PC-9 (cell line): ENCODE measurements at places on chromosomes 16 and 17. TPM values are rescaled to one million over a fixed set of nuclear protein-coding genes. Genes with fewer than 3 reads are reported as not detected.
A peak's percentile ranks its signal among the peaks of the same experiment; 100 is the strongest.

TP53TG3B gene
- total RNA-seq, result not detected in 2 replicates

PTX4 gene
- 0.39 TPM in 1 of 2 replicates, not detected in the other for total RNA-seq

GPR139 gene
- not detected in 2 replicates for total RNA-seq

DNA sequence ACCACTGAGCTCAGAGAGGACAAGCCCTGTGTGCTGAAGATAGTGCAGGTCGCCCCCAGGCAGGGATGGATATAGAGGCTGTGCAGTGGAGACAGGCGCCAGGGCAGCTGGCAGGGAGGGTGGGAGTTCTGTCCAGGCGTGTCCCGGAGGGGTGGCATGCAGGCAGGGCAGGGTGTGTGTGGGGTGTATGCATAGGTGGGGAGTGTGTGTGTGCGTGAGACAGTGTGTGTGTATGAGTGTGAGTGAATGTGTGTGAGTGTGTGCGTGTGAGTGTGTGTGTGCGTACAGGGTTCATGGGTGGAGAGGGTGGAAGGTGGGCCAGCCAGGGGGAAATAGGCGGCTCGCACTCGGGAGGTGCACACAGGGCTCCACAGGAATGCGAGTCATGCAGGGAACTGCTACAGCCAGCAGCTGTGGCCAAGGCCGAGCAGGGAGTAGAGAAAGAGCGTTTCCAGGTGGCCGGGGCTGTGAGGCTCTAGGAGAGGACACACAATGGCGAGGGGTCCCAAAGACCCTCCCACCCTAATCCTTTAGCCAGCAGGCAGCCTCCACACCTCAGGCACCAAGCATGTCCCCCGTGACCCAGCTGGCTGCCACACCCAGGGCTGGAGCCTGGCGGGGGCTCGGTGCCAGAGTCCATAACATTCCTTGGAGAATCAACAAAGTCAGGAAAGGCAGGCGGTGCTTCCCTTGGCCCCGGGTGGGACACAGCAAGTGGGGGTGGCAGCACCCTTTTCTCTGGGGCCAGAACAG is 4.6 kb downstream of the PLCD3 start:
- DNase-seq, result no peak
- H3K4me3 ChIP-seq, result no peak overlapping the region
- H3K27ac ChIP-seq, result no peak overlapping the region
- no peaks in the 10 kb centered on the region for H3K27me3 ChIP-seq

POLG2 gene
- 23.3 and 32.7 TPM in 2 replicates for total RNA-seq

CDR2 gene
- total RNA-seq, result 29.3 and 34.0 TPM in 2 replicates

GRCh38 chr16:57916735-57917438 is 54.0 kb downstream of the CNGB1 start:
- no peaks in the 10 kb centered on the region for H3K36me3 ChIP-seq
- peak overlapping the region; percentile 3; the same call in 1 of the 2 replicates for H3K4me3 ChIP-seq
- H3K27ac ChIP-seq, result peak overlapping the region; percentile 33; the same call in 1 of the 2 replicates
- no peaks in the 10 kb centered on the region for H3K27me3 ChIP-seq
- H3K4me1 ChIP-seq, result peaks cover 27% of the 10 kb centered on the region
- peak; percentile 97 for DNase-seq

PRR35 gene
- 0.35 TPM in 1 of 2 replicates, not detected in the other for total RNA-seq

DNA sequence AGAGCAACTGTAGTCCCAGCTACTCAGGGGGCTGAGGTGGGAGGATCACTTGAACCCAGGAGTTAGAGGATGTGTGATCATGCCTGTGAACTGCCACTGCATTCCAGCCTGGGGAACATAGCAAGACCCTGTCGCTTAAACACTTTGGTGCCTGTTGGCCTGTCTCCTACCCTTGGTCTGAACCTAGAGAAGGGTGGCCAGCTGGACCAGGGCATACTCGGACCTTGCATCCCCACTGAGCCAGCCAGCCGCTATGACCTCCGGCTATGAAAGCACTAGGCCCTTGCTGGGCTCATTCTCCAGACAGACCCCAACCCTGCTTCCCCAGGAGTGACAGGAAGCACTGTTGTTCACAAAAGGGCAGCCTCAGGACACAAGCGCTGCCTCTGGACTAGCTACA is 4.6 kb downstream of the IFT20 start:
- H3K36me3 ChIP-seq, result peaks cover 8% of the 10 kb centered on the region; the same call in 1 of the 2 replicates
- H3K27ac ChIP-seq, result no peak overlapping the region
- H3K4me1 ChIP-seq, result peaks cover 46% of the 10 kb centered on the region
- no peaks in the 10 kb centered on the region for H3K27me3 ChIP-seq

DNA sequence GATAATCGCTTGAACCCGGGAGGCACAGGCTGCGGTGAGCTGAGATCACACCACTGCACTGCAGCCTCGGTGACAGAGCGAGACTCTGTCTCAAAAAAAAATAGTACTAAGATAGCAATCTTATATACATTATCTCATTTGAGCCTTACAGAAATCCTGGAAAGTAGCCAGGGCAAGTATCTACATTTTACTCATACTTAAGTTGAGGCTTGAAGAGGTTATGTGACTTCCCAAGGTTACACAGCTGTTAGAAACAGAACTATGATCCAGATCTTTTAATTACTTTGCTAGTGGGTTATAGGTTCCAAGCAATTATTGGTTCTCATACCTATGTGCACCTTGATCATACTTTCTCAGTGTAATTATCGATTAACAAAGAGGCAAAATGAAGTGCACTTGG is 15.4 kb downstream of the C17orf78 start:
- no peak overlapping the region for H3K27ac ChIP-seq
- no peak overlapping the region for H3K4me3 ChIP-seq
- H3K36me3 ChIP-seq, result no peaks in the 10 kb centered on the region
- no peak for DNase-seq
- H3K4me1 ChIP-seq, result peaks cover 21% of the 10 kb centered on the region
- H3K27me3 ChIP-seq, result no peaks in the 10 kb centered on the region

DNA sequence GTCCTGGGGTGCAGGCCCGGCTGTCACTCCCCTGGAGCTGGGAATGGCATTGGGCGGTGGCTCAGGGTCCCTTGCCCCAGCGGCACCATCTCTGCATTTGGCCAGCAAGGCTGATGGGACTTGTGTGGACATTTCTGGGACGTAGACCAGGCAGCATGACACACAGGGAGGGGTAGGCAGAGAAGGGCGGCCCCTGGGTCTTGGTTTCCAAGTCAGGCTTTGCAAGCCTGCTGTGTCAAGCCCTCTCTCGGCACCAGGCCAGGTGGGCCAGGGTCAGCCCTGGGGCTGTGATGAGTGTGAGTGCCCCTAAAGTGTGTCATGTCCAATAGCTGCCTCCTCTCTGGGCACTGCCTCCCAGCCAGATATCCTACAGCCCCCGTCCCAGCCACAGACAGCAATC is 335.2 kb downstream of the SEC14L1 start:
- H3K4me3 ChIP-seq, result no peak overlapping the region
- no peak overlapping the region for H3K27ac ChIP-seq
- no peak for DNase-seq
- no peaks in the 10 kb centered on the region for H3K36me3 ChIP-seq
- H3K4me1 ChIP-seq, result no peaks in the 10 kb centered on the region

TSR1 gene
- 42.3 and 42.5 TPM in 2 replicates for total RNA-seq

GRCh38 chr17:1001640-1002411 is 4.9 kb downstream of the TIMM22 start:
- H3K36me3 ChIP-seq, result peaks cover 23% of the 10 kb centered on the region; the same call in 1 of the 2 replicates
- H3K27ac ChIP-seq, result no peak overlapping the region
- H3K4me1 ChIP-seq, result peaks cover 14% of the 10 kb centered on the region
- H3K27me3 ChIP-seq, result no peaks in the 10 kb centered on the region
- no peak for DNase-seq
- H3K4me3 ChIP-seq, result no peak overlapping the region

TBX21 gene
- total RNA-seq, result not detected in 2 replicates

DNA sequence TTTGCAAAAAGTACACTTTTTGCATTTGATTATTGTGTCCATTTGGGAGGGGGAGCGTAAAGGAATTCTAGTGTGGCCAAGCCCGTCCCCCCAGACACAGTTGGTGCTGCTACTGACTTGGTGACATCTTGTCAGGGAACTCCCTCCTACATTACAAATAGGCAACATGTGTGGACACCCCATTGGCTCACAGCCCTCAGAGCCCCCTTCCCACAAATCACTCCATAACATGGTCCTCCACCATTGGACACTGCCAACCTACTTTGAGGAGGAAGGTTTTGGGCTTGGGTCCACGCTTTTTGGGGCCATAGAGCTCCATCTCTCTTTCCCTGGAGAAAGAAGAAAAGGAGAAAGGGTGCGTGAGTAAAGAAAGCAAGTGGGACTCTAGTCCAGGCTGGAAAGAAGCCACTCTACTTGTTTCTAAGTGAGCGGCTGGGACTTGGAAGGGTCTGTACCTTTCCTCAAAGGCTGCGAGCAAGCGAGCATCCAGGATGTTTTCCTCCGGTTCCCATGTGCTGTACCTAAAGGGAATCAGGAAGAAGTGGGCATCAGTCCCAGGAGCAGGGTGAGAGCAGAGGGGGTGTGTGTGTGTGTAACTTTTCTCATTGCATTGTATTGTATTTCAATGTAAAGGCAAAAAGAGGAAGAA is 958 bp downstream of the CBX8 start:
- no peak for DNase-seq
- H3K27ac ChIP-seq, result no peak overlapping the region
- H3K27me3 ChIP-seq, result peaks cover 10% of the 10 kb centered on the region; the same call in 1 of the 2 replicates
- peaks cover 6% of the 10 kb centered on the region; the same call in 1 of the 2 replicates for H3K4me1 ChIP-seq
- H3K36me3 ChIP-seq, result no peaks in the 10 kb centered on the region
- H3K4me3 ChIP-seq, result peak overlapping the region; percentile 73

DNA sequence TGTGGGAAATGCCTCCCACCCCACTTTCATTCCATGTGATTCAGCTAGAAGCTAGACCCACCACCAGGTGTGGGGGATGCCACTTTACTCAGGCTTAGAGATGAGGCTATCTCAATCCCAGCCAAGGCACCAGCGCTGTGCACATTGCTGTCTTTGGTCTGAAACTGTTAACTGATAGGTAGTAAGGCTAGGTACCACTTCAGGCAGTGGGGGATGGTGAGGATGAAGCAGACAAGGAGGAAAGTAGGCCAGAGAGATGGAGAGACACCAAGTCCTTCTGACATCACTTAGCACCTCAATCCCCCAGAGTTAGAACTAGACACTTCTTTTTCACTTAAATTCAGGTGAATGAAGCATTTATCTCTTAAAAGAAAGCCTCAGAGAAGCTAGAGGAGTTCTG is 35.8 kb downstream of the ADAMTS18 start:
- H3K4me3 ChIP-seq, result no peak overlapping the region
- H3K4me1 ChIP-seq, result peaks cover 26% of the 10 kb centered on the region
- no peaks in the 10 kb centered on the region for H3K27me3 ChIP-seq
- H3K36me3 ChIP-seq, result no peaks in the 10 kb centered on the region
- H3K27ac ChIP-seq, result no peak overlapping the region

PLD6 gene
- total RNA-seq, result 4.1 and 5.0 TPM in 2 replicates

- no peak overlapping the region for H3K4me3 ChIP-seq
- peaks cover 64% of the 10 kb centered on the region for H3K4me1 ChIP-seq
- 0 out of 2 replicates have a peak overlapping the region, but pooled peaks have one; percentile 2 for H3K27ac ChIP-seq
Measured at GRCh38 chr16:66377324-66377723, 10.8 kb downstream of the CDH5 start.

DNA sequence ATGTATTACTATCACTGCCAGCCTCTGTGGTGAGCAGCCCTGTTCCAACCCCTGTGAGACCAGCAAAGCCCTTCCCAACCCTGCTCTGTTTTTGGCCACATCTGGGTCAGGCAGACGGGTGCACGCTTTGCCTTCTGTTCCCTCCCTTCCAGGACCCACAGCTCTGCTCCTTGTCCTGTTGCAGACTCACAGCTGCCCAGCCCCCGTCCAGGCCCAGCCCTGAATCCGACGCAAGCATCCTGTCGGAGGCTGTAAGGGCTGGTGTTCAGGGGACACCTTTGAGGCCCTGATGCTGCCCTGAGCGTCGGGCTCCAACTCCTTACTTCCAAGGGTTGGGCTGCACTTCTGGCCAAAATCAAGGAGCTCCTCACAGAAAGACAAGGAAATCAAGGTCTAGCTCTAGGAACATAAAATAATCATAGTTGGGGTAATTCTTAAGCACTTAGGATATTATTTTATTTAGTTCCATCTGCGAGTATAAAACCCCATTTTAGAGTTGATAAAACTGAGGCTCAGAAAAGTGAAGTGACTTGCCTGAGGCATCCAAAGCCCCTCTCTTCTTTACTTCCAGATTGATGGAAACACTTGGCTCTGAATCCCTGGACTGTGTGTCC is 14.3 kb upstream of the SRCIN1 start:
- H3K4me3 ChIP-seq, result no peak overlapping the region
- H3K27me3 ChIP-seq, result no peaks in the 10 kb centered on the region; the same call in 1 of the 2 replicates
- no peaks in the 10 kb centered on the region for H3K36me3 ChIP-seq
- no peak for DNase-seq
- no peak overlapping the region for H3K27ac ChIP-seq

DNA sequence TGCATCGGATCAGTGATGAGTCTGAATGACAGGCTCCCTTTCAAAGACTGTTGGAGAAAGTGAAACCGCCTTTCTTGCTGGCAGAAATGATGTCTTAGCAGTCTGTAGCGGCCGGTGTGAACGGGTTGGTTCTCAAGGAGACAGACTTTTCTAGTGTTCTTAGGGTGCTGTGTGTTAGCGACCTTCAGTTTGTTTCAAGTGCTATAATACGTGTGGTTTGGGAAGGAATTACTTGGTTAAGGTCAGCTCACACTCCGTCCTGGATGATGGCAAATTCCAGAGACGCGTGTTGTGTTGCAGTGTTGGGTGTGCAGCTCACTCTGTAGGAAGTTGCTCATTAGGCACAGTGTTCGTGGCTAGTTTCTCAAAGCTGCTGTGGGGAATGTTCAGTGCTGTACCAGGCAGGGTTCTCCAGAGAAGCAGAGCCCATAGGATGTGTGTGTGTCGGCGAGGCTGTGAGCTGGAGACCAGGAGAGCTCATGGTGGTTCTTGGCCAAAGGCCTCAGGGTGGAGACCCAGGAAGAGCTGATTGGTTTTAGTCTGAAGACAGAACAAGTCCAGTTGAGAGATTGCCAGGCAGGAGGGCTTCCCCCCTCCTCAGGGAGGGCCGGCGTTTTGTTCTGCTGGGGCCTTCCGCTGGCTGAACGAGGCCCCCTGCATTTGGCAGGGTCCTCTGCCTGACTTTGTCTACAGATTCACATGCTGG is 37.6 kb downstream of the ZNF750 start:
- no peak overlapping the region for H3K27ac ChIP-seq
- no peak for DNase-seq
- H3K27me3 ChIP-seq, result no peaks in the 10 kb centered on the region
- no peaks in the 10 kb centered on the region for H3K36me3 ChIP-seq
- H3K4me3 ChIP-seq, result no peak overlapping the region

GRCh38 chr16:27928542-27928941 is 135.0 kb downstream of the GSG1L start:
- no peaks in the 10 kb centered on the region for H3K4me1 ChIP-seq
- peaks cover 85% of the 10 kb centered on the region for H3K27me3 ChIP-seq
- no peak overlapping the region for H3K27ac ChIP-seq
- H3K4me3 ChIP-seq, result no peak overlapping the region
- DNase-seq, result no peak

TEDC2 gene
- total RNA-seq, result 26.3 and 28.0 TPM in 2 replicates

DNA sequence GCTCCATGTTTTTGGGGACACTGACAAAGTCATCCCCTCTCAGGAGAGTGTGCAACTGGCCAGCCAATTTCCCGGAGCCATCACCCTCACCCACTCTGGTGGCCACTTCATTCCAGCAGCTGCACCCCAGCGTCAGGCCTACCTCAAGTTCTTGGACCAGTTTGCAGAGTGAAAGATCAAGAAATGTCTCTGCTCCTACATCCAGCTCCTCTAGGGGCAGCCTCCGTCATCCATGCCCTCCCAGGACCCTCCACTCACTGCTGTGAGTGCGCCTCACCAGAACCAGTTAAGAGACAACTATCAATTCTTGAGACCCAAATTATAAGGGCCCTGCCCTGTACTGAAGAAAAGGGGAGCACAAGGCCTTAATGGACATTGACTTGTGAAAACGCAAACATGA is 1.1 kb downstream of the OVCA2 start:
- peak overlapping the region; percentile 73 for H3K27ac ChIP-seq
- peaks cover 35% of the 10 kb centered on the region for H3K4me1 ChIP-seq
- no peak for DNase-seq
- peak overlapping the region; percentile 93 for H3K4me3 ChIP-seq
- no peaks in the 10 kb centered on the region for H3K27me3 ChIP-seq

GRCh38 chr17:81714412-81715106 is 2.5 kb downstream of the SLC25A10 start:
- no peak overlapping the region for H3K27ac ChIP-seq
- no peaks in the 10 kb centered on the region for H3K27me3 ChIP-seq
- no peak for DNase-seq
- H3K36me3 ChIP-seq, result no peaks in the 10 kb centered on the region
